Caco-2 (cell line): ENCODE measurements at places on chromosomes 1 and 21. TPM values are rescaled to one million over a fixed set of nuclear protein-coding genes. Genes with fewer than 3 reads are reported as not detected.
A peak's percentile ranks its signal among the peaks of the same experiment; 100 is the strongest.

DNA sequence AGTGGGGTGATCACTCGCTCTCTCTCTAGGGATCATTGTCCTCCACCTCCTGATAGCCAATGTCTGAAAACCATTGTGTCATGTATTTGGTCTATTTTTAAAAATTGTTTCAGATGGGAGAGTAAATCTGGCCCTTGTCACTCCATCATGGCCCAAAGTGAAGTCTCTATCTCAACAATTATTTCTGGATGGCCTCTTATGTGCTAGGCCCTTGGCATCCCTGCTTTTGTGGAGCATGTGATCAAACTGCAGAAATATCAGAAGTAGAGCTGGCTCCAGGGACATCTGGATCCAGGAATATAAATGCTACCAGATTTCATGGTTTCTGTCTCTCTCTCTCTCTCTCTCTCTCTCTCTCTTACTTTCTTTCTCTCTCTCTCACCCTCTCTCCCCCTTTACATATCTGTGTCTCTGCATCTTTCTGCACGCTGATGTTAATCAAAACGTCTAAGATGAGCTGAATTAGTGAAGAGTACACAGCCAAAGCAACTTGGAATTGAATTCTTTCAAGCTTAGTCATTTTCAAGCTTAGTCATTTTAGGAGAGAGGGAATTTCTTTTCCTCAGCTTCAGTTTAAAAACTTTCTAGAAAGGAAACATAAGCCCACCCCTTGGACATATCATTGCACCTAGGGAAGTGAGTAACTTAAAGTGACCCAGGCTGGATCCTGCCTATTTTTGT, 47.4 kb upstream of the DOCK7 start:
- H3K27ac ChIP-seq = no peak overlapping the region
- DNase-seq = no peak
- H3K4me1 ChIP-seq = peaks cover 7% of the 10 kb centered on the region; the same call in 1 of the 2 replicates
- H3K27me3 ChIP-seq = no peaks in the 10 kb centered on the region

- DNase-seq = no peak
- no peak overlapping the region for H3K27ac ChIP-seq
- no peaks in the 10 kb centered on the region for H3K4me1 ChIP-seq
- no peaks in the 10 kb centered on the region for H3K27me3 ChIP-seq
- H3K36me3 ChIP-seq = no peaks in the 10 kb centered on the region
Observed at GRCh38 chr1:153250166-153250565, 9.3 kb upstream of the LORICRIN start.

DNA sequence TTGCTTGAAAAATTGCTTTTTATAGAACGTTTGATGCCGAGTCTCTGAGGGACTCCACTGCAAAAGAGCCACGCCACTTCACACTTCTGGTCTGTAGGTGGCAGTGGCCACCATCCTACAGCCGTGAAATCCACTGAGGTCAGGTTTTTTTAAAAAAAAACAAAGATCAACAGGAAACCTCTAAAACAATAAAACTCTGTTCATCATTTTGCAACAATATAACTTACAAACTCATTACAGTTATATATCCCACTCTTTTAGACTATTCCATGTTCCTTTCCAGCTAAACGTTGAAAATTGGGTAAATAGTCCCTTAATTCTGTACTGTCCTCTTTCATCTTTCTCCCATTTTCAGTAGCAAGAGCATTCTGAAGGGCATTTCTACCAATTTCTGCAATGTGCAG, 64.6 kb upstream of the FMN2 start:
- no peaks in the 10 kb centered on the region for H3K27me3 ChIP-seq
- DNase-seq = peak; percentile 49
- H3K36me3 ChIP-seq = no peaks in the 10 kb centered on the region
- no peak overlapping the region for H3K27ac ChIP-seq
- H3K4me1 ChIP-seq = no peaks in the 10 kb centered on the region

GRCh38 chr1:56399795-56400194, 179.6 kb downstream of the PLPP3 start:
- H3K36me3 ChIP-seq = no peaks in the 10 kb centered on the region
- H3K27ac ChIP-seq = peak overlapping the region; percentile 58
- no peaks in the 10 kb centered on the region for H3K27me3 ChIP-seq
- no peak overlapping the region for H3K4me3 ChIP-seq

DNA sequence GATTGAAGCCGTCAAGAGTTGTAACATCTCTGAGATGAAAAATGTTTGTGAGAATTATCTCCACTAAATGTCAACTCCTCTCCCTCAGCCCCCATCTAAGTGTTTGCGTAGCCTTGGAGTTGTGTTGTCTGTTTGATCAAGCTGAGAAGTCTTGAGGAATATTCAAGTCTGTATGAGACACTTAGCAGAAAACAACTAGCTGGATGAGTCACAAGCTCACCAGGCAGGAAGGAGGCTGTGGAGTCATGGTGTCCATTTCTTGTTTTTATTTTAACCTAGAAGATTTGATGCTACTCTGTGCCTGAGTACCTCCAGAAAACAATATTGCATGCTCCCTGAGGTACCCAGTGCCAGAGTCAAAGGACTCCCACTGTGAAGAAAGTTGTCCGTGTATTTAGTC, 211.6 kb upstream of the PLXNA2 start:
- H3K4me3 ChIP-seq = no peak overlapping the region
- H3K4me1 ChIP-seq = no peaks in the 10 kb centered on the region
- no peak for DNase-seq
- H3K27me3 ChIP-seq = no peaks in the 10 kb centered on the region
- no peaks in the 10 kb centered on the region for H3K36me3 ChIP-seq

DNA sequence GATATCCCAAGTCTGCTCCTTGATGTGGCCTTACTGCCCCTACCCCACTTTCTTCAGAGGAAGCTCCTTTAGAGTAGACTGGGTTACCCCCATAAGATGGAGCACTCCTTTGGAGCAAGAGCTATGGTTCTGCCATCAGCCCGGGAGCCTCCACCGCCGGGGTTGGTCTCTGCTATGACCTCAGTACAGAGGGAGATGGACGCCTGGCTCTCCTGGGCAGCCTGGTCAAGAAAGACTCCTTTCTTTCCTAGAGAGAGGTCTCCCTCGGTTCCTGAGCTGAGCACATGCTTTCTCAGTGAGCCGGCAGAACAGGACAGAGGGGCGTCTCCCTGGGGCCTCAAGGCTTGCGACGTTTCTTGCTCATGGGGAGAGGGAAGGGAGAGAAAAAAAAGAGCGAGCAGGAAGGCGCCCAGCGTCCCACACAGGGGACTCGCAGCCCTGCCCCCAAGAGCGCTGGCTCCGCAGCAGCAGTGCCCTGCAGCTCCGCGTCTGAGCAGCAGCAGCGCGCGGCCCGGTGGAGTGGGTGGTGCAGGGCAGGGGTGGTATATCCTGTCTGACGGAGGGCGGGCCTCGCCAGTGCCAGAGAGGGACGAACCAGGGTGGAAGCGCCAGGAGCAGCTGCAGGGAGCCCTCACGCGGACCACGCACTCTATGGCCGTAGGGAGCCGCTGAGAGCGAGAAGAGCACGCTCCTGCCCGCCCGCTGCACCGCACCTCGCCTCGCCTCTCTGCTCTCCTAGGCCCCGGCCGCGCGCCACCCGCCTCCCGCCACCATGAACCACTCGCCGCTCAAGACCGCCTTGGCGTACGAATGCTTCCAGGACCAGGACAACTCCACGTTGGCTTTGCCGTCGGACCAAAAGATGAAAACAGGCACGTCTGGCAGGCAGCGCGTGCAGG, at the start of gene PKP1:
TSS of gene PKP1 (plus strand) at position 576 of the 899 bp plus-strand sequence. CDS start at position 773, 197 bp downstream.
- H3K36me3 ChIP-seq = no peaks in the 10 kb centered on the region
- H3K4me3 ChIP-seq = peak within 1 kb of the TSS; percentile 16
- H3K4me1 ChIP-seq = no peaks in the 10 kb centered on the region
- H3K27me3 ChIP-seq = no peaks in the 10 kb centered on the region; the same call in 1 of the 2 replicates

DNA sequence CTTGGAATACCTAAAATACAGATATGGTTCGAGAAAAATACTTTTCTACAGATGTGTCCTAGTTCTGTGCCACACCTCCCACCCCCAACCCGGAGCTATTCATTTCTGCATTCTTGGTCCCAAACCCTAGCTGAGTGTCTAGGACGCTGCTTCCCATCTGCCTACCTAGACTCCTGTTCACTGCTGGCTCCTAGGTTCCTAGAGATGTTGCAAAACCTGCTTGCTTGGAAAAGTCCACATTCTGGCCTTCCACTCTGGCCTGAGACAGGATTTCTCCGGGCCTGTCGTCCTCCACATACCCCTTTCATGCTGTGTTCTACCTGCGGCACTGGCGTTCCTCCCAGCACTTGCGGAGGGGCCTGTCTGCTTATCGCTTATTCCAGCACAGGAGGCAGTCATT, 165.8 kb upstream of the CTTNBP2NL start:
- no peak overlapping the region for H3K27ac ChIP-seq
- H3K36me3 ChIP-seq = no peaks in the 10 kb centered on the region

- H3K4me1 ChIP-seq = 0 out of 2 replicates have a peak, but pooled peaks cover 9% of the 10 kb centered on the region
- H3K27ac ChIP-seq = no peak overlapping the region
- DNase-seq = no peak
- no peak overlapping the region for H3K4me3 ChIP-seq
- H3K36me3 ChIP-seq = no peaks in the 10 kb centered on the region
- H3K27me3 ChIP-seq = no peaks in the 10 kb centered on the region; the same call in 1 of the 2 replicates
Observed at GRCh38 chr1:153291514-153291913, 21.2 kb downstream of the PGLYRP3 start.

DNA sequence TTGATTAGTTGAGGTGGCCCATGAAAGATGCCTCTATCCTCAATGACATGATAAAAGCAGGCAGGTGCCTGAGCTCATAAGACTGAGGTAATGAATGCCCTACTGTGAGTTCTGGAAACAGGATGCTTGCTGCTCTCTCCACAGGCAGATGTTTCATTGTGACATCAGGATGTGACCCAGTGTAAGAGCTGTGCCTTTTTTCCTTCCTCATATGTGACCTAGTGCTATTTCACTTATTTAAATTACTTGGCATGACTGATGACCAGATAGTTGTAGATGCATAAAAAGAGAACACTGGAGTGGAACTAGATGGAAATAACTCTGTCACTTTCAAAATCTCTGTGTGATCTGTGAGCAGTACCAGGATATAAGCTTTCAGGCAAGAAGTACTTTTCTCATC, 31.9 kb downstream of the KIF14 start:
- H3K4me1 ChIP-seq = no peaks in the 10 kb centered on the region
- no peak overlapping the region for H3K4me3 ChIP-seq
- H3K27me3 ChIP-seq = no peaks in the 10 kb centered on the region
- no peaks in the 10 kb centered on the region; the same call in 1 of the 2 replicates for H3K36me3 ChIP-seq

DNA sequence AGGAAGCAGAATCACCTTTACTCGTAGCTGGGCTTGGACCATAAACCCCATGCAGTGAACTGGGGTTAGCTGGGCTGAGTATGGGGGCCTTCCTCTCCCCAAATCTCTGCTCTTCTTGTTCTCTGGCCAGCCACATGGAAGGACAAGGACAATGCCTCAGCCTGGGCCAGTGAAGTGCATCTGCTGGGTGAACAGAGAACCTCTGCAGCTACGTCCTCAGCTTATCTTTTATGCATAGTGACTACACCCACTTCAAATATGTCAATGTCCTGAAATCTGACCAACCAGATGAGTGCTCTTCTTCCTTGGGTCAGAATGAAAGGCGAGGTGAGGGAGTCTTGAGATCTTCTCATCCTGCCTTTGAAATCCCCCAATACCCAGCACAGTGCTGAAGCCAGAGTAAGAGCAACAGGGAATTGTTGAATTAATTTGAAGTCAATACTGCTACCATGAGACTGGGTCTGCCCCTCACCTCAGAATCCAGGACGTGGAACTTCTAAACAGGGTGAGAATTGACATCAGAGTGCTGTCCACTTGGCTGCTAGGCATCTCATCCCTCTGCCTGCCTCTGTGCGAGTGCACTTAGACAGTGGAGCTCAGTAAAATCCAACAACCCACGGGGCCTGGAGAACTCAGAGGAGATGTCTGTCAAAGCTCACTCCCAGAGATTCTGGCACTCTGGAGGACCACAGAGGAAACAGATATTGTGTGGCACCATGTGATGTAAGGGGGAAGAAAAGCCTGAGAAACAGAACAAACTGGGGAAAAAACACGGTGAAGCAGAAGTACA, 99.0 kb downstream of the IER5 start:
- H3K27me3 ChIP-seq = no peaks in the 10 kb centered on the region; the same call in 1 of the 2 replicates
- H3K27ac ChIP-seq = no peak overlapping the region
- H3K4me1 ChIP-seq = no peaks in the 10 kb centered on the region
- DNase-seq = no peak

Gene TLR5
- total RNA-seq = 1.8 TPM in 2 replicates

Gene TNFAIP8L2
- total RNA-seq = not detected in 2 replicates

Gene FCRL5
- not detected in 2 replicates for total RNA-seq

Gene OR2AK2
- not detected in 2 replicates for total RNA-seq

Gene HSD11B1
- total RNA-seq = not detected in 2 replicates

Gene GPR153
- total RNA-seq = 2.7 and 3.2 TPM in 2 replicates

Gene AADACL4
- total RNA-seq = not detected in 2 replicates

Gene HSPA6
- total RNA-seq = 0.32 and 0.60 TPM in 2 replicates

Gene SPAG17
- not detected in 2 replicates for total RNA-seq

Gene ZNF648
- not detected in 2 replicates for total RNA-seq
